Large intestine (tissue), 12 donors: ENCODE measurements at places on chromosomes 2 and 18.
A peak's percentile ranks its signal among the peaks of the same experiment; 100 is the strongest.

- no peak for DNase-seq
- peaks cover 1% of the 10 kb centered on the region for H3K27me3 ChIP-seq
- H3K36me3 ChIP-seq = no peaks in the 10 kb centered on the region
- no peak overlapping the region for H3K4me3 ChIP-seq
These were observed 171.3 kb downstream of the TWIST2 start for GRCh38 chr2:239019183-239019581.

- no peaks in the 10 kb centered on the region for H3K27me3 ChIP-seq
- H3K27ac ChIP-seq = no peak overlapping the region
- no peak overlapping the region for H3K4me3 ChIP-seq
- DNase-seq = no peak
These were observed 998.0 kb upstream of the CDH2 start for GRCh38 chr18:29174891-29175290.

- H3K27ac ChIP-seq = no peak overlapping the region
- no peak for DNase-seq
- no peaks in the 10 kb centered on the region for H3K36me3 ChIP-seq
- H3K27me3 ChIP-seq = no peaks in the 10 kb centered on the region
These were observed 14.5 kb upstream of the XDH start for GRCh38 chr2:31429040-31429439.

DNA sequence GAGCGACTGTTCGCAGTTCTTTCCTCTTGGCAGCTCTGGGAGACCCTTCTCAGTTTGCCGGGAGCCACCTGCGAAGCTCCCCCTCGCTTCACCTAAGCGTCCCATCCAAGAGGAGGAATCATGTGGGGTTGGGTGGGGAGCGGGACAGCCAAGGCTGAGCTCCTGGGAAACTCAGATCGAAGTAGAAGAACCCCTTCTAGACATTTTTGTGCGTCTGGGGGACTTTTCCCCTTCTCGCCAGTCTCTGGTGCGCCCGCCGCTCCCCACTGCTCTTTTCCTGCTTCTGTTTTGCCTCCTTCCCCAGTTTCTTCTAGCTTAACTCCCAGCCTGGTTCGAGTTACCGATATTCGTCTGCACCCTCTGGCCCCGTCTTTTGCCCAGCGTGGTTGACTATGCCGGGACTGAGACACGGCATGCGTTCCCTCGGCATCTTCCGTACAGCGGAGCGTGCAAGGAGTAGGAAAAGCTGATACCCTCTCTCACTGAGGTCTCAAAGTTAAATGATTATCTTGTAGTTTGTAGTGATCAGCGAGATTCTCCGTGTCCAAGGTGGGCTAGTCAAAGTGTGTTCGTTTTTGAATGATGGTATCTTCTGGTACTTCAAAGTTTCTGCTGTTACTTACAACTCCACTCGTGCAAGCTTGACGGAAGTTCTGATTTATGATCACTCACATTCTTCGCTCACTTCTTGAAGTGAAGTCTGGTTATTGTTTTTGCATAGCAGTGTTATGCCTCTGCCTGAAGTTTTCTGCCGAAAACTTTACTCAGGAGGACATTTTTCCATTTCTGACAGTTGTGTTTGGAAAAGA, 664 bp downstream of the CAMKMT start:
- no peaks in the 10 kb centered on the region for H3K36me3 ChIP-seq
- peak overlapping the region; percentile 91 for H3K27ac ChIP-seq
- DNase-seq = peak; percentile 16
- H3K27me3 ChIP-seq = no peaks in the 10 kb centered on the region
- H3K4me1 ChIP-seq = no peaks in the 10 kb centered on the region

DNA sequence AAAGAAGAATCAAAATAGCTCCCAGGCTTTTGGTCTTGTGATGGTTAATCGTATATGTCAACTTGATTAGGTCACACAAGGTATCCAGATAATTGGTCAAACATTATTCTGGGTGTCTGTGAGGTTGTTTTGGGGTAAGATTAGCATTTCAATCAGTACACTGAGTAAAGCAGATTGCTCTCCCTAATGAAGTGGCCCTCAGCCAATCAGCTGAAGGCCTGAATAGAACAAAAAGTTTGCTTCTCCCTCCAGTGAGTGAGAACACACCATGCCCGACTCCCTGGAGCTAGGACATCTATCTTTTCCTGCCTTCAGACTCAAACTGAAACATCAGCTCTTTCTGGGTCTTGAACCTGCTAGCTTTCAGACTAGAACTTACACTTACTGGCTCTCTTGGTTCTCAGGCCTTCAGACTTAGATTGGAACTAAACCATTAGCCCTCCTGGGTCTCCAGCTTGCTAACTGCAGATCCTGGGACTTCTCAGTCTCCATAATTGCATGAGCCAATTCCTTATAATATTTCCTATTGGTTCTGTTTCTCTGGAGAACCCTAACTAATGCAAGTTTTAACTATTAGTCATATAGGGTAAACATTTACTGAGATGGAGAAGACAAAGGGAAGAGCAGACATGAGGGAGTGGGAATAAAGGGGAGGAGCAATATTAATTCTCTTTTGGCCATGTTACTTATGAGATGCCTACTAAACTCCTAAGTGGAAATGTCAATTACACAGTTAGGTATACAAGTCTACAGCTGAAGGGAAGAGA, 25.5 kb downstream of the LNPK start:
- no peak for DNase-seq
- peaks cover 15% of the 10 kb centered on the region for H3K36me3 ChIP-seq
- H3K4me3 ChIP-seq = no peak overlapping the region

DNA sequence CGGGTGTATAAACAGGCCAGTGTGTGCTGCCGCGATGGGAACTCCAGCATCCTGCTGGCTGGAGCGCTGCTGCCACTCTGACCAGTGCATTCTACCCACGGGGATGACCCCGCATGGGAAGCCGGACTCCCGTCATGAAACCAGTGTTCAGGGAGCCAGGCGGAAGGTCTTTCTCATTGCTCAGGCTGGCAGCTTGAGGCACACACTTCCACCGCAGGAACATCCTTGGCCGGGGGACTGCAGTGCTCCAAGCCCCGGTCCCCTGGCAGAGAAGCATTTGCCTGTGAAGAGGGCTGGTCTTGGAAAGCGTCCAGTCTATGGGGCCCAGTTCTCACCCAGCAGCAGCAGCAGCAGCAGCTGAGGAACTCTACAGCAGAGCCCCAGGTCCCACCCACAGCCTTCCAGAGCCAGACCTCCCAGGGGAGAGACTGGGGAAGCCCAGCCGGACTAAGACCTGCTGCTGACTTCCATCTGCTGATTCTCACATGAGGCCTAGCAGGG, 235.9 kb downstream of the KLHL29 start:
- peak; percentile 38 for DNase-seq
- peaks cover 1% of the 10 kb centered on the region for H3K27me3 ChIP-seq
- peaks cover 11% of the 10 kb centered on the region for H3K4me1 ChIP-seq
- no peak overlapping the region for H3K4me3 ChIP-seq
- peak overlapping the region; percentile 12 for H3K27ac ChIP-seq
- no peaks in the 10 kb centered on the region for H3K36me3 ChIP-seq

GRCh38 chr2:195636890-195637289, 20.1 kb upstream of the SLC39A10 start:
- no peaks in the 10 kb centered on the region for H3K27me3 ChIP-seq
- H3K27ac ChIP-seq = no peak overlapping the region
- no peak overlapping the region for H3K4me3 ChIP-seq
- H3K36me3 ChIP-seq = no peaks in the 10 kb centered on the region
- peak; percentile 24 for DNase-seq

DNA sequence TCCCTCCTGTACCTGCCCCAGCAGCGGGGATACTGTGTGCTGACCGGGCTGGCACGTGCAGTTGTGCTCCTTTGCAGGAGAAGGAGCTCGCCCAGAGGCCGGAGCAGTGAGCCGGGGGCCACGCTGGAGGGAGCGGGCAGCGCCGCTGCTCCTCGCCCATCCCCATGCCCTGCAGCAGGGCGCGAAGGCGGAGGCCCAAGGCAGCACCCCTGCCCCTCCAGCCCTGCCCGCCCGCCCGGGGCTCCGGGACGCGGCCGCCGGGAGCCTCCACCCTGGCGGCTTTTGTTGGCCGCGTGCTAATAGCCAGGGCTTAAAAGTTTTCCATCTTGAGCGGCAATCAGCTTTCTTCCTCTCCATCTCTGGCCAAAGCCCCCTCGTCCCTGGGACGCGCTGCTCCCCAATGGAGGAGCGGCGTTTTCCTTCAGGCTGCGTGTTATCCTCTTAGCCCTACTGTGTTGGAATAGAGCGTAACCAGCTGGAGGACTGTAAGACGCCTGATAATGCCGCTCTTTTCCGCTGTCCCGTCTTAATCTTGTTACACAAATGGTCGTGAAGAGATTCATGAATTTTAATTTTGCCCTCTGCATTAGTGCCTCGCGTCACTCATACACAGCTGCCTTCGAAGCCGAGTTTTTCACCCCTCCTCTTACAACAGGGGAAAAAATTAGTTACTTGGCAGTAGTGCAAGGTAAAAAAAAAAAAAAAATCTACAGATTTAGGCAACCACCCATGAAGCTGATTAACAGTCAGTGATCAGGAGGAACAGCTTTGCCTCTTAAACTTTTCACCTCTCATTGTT, 172.9 kb upstream of the SIX3 start:
- H3K27me3 ChIP-seq = peaks cover 26% of the 10 kb centered on the region
- no peak overlapping the region for H3K4me3 ChIP-seq
- DNase-seq = no peak
- H3K36me3 ChIP-seq = no peaks in the 10 kb centered on the region
- H3K27ac ChIP-seq = no peak overlapping the region
- peaks cover 4% of the 10 kb centered on the region for H3K4me1 ChIP-seq

DNA sequence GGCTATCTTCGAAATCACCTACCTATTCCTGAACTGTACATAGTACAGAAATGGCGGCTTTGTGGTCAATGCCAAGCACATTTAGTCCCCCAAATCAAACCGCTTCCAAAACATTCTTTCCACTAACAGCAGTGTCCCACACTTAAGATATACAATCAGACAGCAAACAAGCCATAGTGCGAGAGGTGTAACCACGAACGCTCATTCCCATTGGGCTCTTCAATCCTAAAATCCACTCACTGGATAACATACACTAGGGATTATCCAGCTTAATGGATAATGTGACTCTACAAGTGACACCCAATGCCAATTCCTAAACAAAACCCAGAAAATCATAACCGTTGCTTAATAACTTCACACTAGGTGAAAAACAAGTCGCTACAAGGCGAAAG, 2.0 kb downstream of the XPO1 start:
- peaks cover 9% of the 10 kb centered on the region for H3K4me1 ChIP-seq
- H3K4me3 ChIP-seq = peak overlapping the region; percentile 91
- H3K36me3 ChIP-seq = peaks cover 9% of the 10 kb centered on the region
- no peaks in the 10 kb centered on the region for H3K27me3 ChIP-seq

GRCh38 chr18:78092901-78093300, 843.3 kb downstream of the GALR1 start:
- H3K27ac ChIP-seq = no peak overlapping the region
- no peak for DNase-seq
- H3K4me1 ChIP-seq = no peaks in the 10 kb centered on the region
- H3K27me3 ChIP-seq = no peaks in the 10 kb centered on the region

DNA sequence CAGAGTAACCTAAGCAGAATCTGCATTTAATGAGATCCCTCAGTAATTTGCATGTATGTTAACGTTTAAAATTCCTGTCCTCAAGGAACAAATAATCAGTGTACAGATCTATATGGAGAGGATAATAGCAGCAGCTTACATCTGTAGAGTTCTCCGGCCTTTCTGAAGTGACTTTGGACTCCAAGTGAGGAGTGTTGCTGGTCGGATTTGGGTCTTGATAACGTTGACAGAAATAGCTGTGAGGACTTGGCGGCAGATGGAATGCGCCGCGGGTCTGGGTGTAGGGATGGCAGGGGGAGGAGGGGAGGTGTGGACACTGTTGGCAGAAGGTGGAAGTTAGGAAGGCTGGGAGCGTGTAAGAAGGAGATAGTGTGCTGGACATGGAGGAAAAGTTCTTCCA, 170.9 kb upstream of the GATA6 start:
- H3K27ac ChIP-seq = peak overlapping the region; percentile 83
- peaks cover 63% of the 10 kb centered on the region for H3K4me1 ChIP-seq
- H3K27me3 ChIP-seq = no peaks in the 10 kb centered on the region
- peak; percentile 51 for DNase-seq
- no peak overlapping the region for H3K4me3 ChIP-seq

GRCh38 chr2:145155196-145155595, 635.3 kb upstream of the ZEB2 start:
- H3K27me3 ChIP-seq = no peaks in the 10 kb centered on the region
- no peak overlapping the region for H3K27ac ChIP-seq
- H3K4me3 ChIP-seq = no peak overlapping the region
- DNase-seq = no peak

DNA sequence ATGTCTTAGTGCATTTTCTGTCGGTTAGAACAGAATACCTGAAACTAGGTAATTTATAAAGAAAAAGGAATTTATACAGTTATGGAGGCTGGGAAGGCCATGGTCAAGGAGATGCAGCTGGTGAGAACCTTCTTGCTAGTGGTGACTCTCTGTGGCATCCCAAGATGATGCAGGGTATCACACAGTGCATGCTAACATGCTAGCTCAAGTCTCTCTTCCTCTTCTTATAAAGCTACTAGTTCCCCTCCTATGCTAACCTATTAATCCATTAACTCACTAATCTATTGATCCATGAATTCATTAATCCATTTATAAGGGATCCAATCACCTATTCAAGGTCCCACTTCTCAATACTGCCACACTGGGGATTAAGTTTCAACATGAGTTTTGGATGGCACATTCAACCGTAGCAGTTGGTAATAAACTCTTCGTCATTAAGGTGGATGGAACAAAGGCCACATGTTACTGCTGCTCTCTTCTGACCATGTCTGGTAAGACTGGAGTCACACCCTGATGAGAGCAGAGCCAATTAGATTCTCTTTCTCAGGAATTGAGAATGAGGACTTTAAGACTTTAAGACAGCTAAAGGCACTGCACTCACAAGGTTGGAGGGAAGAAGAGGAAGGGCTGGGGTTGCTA, 211.6 kb upstream of the SMAD7 start:
- H3K4me1 ChIP-seq = peaks cover 2% of the 10 kb centered on the region
- H3K36me3 ChIP-seq = no peaks in the 10 kb centered on the region
- DNase-seq = peak; percentile 84
- no peak overlapping the region for H3K4me3 ChIP-seq

- no peak overlapping the region for H3K4me3 ChIP-seq
- DNase-seq = no peak
- no peaks in the 10 kb centered on the region for H3K27me3 ChIP-seq
- H3K4me1 ChIP-seq = peaks cover 10% of the 10 kb centered on the region
- no peak overlapping the region for H3K27ac ChIP-seq
These were observed 122.0 kb downstream of the VIT start for GRCh38 chr2:36818542-36818941.

- no peak overlapping the region for H3K4me3 ChIP-seq
- H3K4me1 ChIP-seq = no peaks in the 10 kb centered on the region
- no peak overlapping the region for H3K27ac ChIP-seq
These were observed 134.1 kb downstream of the MYO5B start for GRCh38 chr18:50060822-50061221.

GRCh38 chr2:31414601-31415241, at the start of gene XDH:
XDH (minus strand) TSS chr2:31414742; CDS start chr2:31414666, 76 bp downstream.
- peak; percentile 97 for DNase-seq
- H3K36me3 ChIP-seq = no peaks in the 10 kb centered on the region
- peak within 1 kb of the TSS; percentile 60 for H3K4me3 ChIP-seq

DNA sequence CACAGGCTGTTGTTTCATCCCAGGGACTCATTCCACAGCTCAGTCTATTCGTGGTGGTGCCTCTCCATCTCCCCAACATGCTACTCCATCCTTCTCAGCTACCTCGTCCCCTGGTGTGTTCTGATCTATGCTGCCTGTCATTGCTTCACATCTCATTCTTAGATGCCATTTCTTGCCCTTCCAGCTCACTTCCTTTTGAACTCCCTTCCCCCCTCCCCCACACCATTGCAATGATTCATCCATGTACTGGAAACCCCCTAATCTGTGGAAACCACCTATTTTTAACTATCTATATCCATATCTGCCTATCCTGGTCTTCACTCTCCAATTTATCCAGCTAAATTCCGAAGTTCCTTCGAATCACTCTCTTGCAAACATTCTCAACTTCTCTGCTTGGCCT, 65.7 kb upstream of the PARD3B start:
- H3K4me3 ChIP-seq = no peak overlapping the region
- no peaks in the 10 kb centered on the region for H3K36me3 ChIP-seq
- H3K27ac ChIP-seq = no peak overlapping the region
- no peaks in the 10 kb centered on the region for H3K27me3 ChIP-seq
